ENCODE measurements at places on chromosomes 12 and 14.

DNA sequence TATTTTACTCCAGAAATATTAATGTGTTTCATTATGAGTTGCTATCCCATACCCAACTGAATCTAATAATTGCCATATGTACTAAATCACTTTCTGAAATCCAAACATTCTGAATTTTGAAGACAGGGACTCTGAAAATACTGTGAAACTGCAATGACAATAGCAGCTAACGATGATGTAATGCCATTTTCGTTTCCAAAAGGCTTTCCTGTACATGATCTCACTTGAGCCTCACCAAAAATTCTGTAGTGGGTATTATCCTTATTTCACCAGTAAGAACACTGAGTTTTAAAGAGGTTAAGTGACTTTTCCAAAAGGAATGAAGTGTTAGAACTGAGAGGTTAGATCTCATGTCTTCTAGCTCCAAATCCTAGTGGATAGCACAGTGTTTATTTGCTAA, 133.3 kb downstream of the FLRT2 start:
- DNase-seq: no peak

- DNase-seq: no peak
These were observed 3.0 kb upstream of the FOXN3 start for GRCh38 chr14:89419973-89420482.

GRCh38 chr12:94710933-94711332, 60.6 kb upstream of the TMCC3 start:
- DNase-seq: no peak

- DNase-seq: no peak
These were observed 15.8 kb upstream of the PPM1A start for GRCh38 chr14:60233251-60233650.

DNA sequence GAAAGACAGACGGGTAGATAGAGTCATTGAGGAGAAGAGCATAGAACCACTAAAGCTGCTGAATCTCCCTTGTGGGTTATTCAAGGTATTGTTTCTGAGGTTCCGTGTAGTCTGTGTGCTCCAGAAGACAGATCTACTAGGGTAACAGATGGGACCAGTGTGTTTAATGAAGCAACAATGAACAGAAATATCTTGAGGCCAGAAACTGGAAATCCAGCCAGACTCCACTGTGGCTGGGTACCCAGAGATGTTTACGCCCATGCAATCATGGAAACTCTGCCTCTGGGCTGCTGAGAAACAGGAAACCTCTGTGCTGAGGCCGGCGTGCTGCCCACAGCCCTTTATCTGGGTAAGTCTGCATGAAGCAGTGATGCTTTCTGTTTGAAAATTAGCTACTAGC, 8.3 kb downstream of the PROX2 start:
- DNase-seq: no peak

GRCh38 chr12:32926356-32926755, 29.8 kb upstream of the PKP2 start:
- no peak for DNase-seq

GRCh38 chr12:81354327-81354932, 276.6 kb downstream of the ACSS3 start:
- no peak for DNase-seq

DNA sequence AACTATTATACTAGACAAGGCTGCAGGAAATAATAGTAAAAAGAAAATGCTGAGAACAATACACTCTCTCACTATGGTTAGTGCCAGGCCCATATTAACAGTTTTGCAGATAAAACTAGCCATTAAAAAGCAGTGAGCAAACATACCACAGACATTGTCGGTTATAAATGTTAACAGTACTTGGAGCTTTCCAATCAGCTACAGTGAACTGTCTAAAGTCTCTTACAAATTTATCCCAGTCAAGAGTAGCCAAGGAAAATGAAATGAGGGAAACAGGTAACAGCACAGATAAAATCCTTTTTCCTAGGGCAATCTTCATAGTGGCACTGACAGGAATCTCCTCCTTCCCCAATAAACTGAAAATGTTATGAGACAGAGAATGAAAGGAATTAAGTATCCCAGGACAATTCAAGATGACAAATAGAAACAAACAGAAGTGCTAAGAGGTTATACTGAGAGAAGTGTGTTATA, 30.8 kb downstream of the PAWR start:
- DNase-seq: no peak

DNA sequence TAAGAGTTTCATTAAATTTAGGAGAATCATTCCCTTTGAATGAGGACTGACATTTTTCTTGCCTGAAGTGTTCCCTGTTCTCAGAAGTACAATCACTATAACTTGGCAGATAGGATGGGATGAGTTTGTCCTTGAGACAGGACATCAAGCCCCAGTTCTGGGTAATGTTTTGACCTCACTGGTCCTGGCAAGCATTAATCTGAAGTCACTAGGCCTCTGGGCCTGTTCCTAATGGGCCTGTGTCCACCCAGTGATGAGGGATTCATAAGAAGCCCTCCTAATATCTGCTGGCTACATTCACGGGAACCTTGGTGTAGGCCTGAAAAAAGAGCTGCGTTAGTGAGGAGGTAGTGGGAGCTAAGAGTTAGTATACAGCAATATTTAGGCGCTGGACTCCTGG, 37.2 kb downstream of the NINJ2 start:
- DNase-seq: no peak

DNA sequence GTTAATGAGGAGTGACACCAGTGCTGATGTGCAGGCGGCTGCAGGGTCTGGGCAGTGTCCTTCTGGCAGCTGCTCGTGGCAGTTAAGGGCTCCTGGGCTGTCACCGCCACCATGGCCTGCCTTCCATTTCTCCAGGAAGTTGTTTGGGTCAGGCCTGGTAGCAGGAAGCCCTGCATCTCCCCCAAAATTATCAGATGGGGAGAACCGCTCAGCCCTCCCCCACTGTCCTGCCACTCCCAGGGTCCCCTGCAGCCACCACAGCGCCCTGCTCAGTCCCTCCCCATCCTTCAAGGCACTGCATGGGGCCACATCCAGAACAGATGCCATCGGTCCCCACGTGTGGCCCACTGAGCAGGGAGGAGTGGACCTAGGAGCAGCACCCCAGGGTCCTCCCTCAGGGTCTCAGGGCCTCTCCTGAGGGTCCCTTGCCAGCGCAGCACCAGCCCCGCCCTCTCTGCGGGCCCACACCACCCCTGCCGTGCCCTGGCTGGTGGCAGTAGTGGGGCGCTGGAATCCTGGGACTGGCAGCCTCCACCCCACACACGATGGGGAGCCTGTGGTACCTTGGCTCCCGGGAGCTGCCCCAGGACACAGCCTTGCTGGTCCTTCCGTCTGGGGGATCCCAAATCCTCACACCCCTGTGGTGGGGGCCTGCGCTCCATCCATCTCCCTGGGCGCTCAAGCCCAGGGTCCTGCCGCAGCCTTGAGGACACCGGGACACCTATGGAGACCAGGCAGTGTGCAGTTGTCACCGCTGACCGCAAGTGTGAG, 10.3 kb upstream of the AMN start:
- DNase-seq: no peak

- DNase-seq: no peak
These were observed 8.3 kb downstream of the CDK2AP1 start for GRCh38 chr12:123263196-123263817.

DNA sequence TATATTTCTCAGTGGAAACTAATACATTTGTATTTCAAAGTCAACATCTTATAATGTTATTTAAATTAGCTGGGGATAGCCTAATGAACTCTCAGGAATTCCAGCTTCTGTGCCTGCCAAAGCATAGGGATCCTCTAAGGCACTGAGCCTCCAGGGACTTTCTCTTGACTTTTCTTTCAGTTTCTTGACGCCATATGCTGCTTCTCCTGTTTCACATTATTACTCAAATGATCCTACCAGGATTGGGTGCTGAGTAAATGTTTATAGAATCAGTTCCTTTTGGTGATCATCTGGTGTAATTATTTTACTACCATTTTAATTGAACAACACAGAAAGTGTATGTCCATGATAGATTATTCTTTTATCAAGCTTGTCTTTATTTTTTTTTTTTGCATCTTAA, 7.9 kb downstream of the METTL25 start:
- DNase-seq: no peak

DNA sequence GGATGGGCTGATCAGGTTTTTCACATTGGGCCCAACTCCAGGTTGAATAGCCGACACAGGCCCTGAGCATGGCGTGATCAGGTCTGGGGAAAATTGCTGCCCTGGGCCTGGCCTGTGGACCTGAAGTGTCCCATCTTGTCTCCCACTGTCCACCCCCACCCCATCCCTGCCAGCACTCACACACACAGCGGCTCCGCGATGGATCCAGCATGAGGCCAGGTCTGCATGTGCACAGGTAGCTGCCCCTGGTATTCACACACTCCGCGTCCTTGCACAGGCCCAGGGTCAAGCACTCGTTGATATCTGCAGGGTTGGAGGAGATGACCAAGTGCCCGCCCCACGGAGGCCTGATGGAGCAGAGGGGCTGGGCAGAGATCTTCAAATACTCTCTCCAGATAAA, 38.7 kb downstream of the ISCA2 start:
- DNase-seq: no peak

GRCh38 chr12:131323879-131324278, 370.2 kb downstream of the ADGRD1 start:
- DNase-seq: no peak

GRCh38 chr14:103139132-103140025, 16.1 kb downstream of the TNFAIP2 start:
- DNase-seq: no peak

DNA sequence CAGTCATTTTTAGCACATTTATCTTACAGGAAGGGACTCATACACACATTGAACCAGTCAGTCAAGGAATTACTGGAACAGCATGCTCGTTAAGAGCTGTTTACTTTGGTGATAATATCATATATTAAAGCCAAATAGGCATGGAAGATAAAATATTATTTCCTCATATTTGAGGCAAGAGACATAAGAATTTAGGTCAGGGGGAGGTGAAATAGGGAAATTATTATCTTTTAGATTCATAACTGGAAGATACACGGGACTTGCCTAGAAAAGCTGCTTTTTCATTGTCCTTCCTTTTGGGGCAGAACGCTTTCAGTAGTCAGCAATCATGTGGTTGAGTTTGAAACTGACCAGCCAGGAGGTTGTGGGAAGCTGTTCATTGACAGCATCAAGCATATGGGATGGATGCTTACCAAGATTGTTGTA, 72.5 kb downstream of the NTN4 start:
- DNase-seq: no peak

DNA sequence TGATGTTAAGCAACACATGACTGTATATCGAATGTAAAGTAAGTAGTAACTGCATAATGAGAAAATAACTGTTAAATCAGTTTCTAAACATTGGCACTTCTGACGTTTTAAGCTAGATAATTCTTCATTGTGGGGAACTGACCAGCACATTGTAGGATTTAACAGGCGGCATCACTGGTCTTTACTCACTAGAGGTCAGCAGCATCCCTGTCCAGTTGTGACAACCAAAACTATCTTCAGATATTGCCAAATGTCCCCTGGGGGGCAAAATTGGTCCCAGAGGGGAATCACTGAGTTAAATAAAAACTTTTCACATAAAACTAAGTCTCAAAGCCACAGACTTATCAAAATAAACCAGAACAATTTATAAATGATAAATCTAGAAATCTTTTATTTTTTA, 65.3 kb downstream of the BLTP3B start:
- no peak for DNase-seq

GRCh38 chr12:12715128-12715458, 2.1 kb upstream of the CDKN1B start:
- DNase-seq: no peak

DNA sequence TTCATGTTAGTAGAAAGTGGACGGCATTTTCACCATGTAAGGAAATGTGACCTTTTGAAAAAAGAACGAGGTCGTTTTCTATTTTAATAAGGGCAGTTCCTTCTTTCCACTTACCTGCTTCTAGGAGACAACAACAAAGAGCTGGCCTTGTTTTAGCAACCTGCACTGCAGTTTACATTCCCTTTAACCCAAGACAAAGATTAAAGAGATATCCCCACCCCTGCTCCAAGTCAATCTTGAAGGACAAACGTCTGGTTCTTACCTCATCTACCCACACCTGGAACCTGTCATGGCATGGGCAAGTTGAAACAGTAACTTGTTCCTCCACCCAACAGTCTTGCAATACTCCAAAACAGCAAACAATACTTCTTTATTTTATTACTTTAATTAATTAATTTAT, 32.7 kb downstream of the ZCCHC8 start:
- DNase-seq: no peak
